ENCODE measurements at places on chromosomes 5 and 9.

DNA sequence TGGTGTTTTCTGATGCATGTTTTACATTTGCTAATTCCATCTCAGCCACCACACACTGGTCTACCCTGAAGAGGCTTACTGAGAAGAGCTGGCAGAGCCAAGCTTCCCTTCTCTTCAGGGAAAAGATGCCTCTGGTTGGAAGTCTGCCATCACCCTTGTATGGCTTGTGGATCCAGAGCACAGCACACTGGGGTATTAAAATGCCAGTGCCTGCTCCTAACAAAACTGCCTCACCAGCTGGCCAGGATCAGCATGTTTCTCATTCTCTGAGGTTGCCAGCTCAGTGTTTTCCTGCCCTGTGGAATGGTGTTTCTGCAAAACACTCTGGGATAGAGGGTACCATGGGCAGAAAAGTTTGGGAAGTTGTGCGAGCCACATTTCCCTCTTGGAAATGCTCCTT lies 31.6 kb upstream of the ZNF618 start:
- DNase-seq = no peak

DNA sequence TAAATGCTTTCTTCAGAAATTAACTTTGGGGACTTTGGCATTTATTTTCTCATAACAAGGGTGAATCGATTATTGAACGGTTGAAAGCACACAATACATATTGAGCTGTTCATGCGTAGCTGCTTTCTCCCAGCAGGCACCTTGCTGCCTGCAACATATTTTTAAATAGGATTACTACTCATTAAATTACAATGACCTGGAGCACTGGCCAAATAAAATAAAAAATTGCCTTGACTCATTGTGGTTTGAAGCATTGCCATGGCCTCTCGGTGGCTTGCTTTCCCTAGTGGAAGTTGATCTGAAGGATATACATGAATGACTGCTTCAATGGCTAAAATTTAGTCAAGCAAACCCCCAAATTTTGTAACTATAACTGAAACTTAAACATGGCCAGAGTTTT lies 181.6 kb upstream of the NUDT12 start:
- no peak for DNase-seq

DNA sequence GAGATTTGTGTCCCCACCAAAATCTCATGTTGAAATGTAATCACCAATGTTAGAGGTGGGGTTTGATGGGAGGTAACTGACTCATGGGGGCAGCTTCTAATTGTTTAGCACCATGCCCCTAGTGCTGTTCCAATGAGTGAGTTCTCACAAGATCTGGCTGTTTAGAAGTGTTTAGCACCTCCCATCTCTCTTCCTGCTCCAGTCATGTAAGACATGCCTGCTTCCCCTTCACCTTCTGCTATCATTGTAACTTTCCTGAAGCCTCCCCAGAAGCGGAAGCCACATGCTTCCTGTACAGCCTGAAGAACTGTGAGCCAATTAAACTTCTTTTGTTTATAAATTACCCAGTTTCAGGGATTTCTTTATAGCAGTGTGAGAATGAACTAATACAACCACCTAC lies 170.5 kb downstream of the NDUFS4 start:
- DNase-seq = no peak

DNA sequence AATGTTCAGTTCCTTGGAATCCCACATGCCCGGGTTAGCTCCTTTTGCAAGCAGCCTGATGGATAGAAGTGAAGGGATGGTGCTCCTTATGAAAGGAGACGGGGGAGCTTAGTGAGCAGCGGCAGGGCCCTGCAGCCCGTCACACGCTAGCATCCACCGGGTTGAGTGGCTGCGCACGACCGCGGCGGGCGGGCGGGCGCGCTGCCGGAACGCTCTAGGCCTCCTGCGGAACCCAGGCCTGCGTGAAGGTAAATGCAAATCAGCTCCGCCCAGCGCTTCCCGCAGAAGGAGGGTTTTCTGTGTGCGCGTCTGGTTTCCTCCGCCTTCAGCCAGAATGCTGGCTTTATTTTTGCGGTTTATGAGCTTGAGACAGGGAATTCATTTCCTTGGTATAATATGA lies 19.8 kb downstream of the IL12B start:
- DNase-seq = peak; percentile 19
